Putamen (tissue), 1 donor: ENCODE measurements at places on chromosomes 2 and 18.

GRCh38 chr2:192969055-192969454, 774.3 kb upstream of the TMEFF2 start:
- DNase-seq = no peak

GRCh38 chr2:24085200-24085489, 511 bp upstream of the TP53I3 start:
- no peak for DNase-seq

- no peak for DNase-seq
Observed at GRCh38 chr2:188629753-188630527, 338.3 kb downstream of the GULP1 start.

- no peak for DNase-seq
Observed at GRCh38 chr2:40242315-40242714, 209.6 kb downstream of the SLC8A1 start.
